Umbilical cord (tissue), 2 donors: ENCODE measurements at places on chromosomes 12 and 14. TPM values are rescaled to one million over a fixed set of nuclear protein-coding genes. Genes with fewer than 3 reads are reported as not detected.

- DNase-seq, result no peak
Measured at GRCh38 chr14:76307786-76308780, 67.9 kb upstream of the ESRRB start.

GRCh38 chr12:121222847-121223246 lies 12.9 kb downstream of the P2RX4 start:
- no peak for DNase-seq

DNA sequence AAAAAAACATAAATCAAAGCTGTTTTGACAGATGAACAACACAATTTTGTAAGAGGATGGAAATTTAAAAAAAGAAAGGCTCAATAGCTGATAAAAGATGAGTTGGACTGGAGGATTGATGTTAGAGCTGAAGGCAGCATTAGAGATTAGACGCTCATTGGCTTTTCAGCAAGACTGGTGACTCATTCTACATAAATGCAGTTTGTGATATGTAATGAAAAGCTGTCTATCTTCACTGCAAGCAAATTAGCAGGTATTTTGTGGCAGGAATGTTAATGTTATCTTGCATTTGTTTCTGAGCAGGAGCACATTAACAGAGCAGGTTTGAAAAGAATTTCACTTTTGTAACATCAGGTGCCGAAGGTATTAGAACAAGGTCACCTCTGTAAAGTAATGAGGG lies 442.7 kb upstream of the NOVA1 start:
- peak; percentile 33 for DNase-seq

GRCh38 chr14:91349481-91350074 lies 68.0 kb downstream of the CCDC88C start:
- DNase-seq, result no peak

GRCh38 chr12:127519779-127520178 lies 747.2 kb upstream of the TMEM132C start:
- DNase-seq, result no peak

- peak; percentile 53 for DNase-seq
Measured at GRCh38 chr12:80472911-80473500, 29.0 kb downstream of the PTPRQ start.

The FBLN5 gene
- 86.9 TPM for total RNA-seq

GRCh38 chr14:55071870-55072640 lies 20.6 kb downstream of the MAPK1IP1L start:
- DNase-seq, result peak; percentile 65
